ENCODE measurements at places on chromosomes 3 and 15. TPM values are rescaled to one million over a fixed set of nuclear protein-coding genes. Genes with fewer than 3 reads are reported as not detected.
A peak's percentile ranks its signal among the peaks of the same experiment; 100 is the strongest.

The PCOLCE2 gene
- total RNA-seq, result not detected

The NKTR gene
- 217 TPM for total RNA-seq

The MINAR1 gene
- total RNA-seq, result 0.59 TPM

The CCR1 gene
- 2.1 TPM for total RNA-seq

The CACNA2D2 gene
- total RNA-seq, result 43.8 TPM

The ADAMTS9 gene
- not detected for total RNA-seq

The ADAMTS7 gene
- total RNA-seq, result 0.16 TPM

DNA sequence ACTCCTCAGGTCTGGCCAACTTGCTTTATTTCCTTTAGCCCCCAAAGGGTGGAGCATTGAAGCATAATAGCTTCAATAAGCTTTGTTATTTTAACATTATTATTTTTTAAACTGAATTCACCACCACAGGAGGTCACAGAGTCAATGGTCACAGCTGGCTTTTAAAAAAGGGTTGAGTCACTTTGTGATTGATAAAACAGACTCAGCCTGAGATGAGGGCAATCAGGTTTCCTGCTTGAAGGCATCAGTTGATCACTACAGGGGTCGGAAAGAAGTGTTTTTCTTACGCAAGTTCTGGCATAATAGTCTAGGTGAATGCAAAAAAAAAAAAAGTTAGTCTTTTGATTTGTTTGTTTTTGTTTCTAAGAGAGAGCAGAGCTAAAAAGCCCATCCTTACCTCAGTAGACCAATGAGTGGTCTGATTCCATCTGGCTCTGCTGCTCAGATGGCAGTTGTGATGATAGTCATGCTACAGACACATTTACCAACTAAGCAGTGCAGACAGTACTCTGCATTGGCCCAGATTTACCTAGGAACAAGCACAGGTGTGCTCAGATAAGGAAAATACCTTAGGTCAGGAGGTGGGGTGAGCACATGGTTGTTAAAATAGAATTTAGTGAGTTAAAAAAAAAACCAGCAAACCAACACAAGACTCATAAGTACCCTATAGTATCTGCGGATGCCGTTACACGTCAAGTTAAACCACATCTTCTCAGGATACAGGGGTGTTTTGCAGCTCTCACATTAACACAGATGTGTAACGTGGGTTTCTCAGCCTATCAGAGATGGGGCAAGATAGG, 22.6 kb downstream of the ZNF80 start:
- DNase-seq, result peak; percentile 90

- peak; percentile 55 for DNase-seq
Measured at GRCh38 chr3:39000008-39000450, 51.7 kb downstream of the SCN11A start.

DNA sequence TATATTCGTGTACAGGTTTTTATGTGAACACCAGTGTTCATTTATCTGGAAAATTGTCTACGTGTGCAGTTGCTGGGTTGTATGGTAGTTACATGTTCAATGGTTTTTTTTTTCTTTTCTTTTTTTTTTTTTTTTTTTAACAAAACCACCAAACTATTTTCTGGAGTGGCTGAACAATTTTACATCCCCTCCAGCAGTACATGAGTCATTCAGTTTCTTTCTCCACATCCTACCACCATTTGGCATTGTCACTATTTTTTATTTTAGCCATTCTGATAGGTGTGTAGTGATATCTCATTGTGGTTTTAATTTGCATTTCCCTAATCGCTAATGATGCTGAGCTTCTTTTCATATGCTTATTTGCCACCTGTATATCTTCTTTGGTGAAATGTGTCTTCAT, 256.3 kb upstream of the EOMES start:
- no peak for DNase-seq

- DNase-seq, result no peak
Measured at GRCh38 chr3:190027116-190027515, 93.6 kb downstream of the P3H2 start.

DNA sequence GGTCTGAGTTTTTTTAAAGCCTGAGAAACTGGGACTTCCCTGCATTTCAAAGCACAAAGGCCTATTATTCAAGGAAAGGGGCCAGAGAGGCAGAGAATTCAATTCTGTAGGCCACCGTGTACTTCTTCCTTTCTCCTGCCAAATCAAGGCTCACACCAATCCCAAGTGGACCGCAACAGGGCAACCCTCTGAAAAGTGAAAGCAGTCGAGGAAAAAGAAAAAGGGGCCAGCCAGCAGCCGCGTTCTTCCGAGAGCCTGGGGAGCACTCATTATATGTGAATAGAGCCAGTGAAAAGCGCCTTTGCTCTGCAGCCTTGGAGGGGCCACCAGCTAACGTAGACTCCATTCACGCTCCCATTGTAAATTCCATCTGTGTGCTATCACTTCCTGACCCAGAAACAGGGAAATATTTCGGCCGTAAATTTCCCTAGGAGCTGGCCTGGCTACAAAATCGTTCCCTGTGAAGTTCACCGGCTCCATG, 45.9 kb upstream of the THUMPD3 start:
- DNase-seq, result no peak

DNA sequence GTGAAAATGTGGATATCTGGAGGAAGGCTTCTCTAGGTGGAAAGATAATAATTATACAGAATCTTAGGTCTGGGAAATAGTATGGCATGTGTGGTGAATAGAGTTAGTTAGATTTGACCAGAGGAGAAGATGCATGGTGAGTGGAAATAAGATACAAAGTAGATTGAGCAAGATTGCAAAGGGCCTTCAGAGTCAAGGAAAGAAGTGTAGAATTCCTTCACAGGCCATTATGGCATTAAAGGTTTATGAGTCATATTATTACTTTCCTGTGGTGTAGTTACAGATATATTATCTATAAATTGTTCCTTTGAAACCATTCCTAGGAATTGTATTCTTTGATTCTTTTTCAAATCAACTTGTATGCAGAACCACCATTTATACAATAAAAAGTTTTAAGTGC, 660.3 kb downstream of the SI start:
- DNase-seq, result no peak

GRCh38 chr15:62920682-62921502, 121.7 kb upstream of the TPM1 start:
- no peak for DNase-seq

- DNase-seq, result no peak
Measured at GRCh38 chr3:164326714-164327113, 751.6 kb downstream of the SI start.

GRCh38 chr3:47227678-47228077, 54.9 kb downstream of the KIF9 start:
- no peak for DNase-seq

GRCh38 chr3:183555541-183556081, at the start of gene KLHL6:
KLHL6 (minus strand) TSS chr3:183555706; CDS start chr3:183555653, 53 bp downstream.
- DNase-seq, result peak; percentile 69

All from natural killer cell (primary cell).